Caki2 (cell line): ENCODE measurements at places on chromosomes 13 and 19. TPM values are rescaled to one million over a fixed set of nuclear protein-coding genes. Genes with fewer than 3 reads are reported as not detected.

- DNase-seq = no peak
These were observed 214.0 kb upstream of the HTR2A start for GRCh38 chr13:47110833-47111240.

- peak; percentile 51 for DNase-seq
These were observed 180.0 kb downstream of the USP12 start for GRCh38 chr13:26991508-26992181.

DNA sequence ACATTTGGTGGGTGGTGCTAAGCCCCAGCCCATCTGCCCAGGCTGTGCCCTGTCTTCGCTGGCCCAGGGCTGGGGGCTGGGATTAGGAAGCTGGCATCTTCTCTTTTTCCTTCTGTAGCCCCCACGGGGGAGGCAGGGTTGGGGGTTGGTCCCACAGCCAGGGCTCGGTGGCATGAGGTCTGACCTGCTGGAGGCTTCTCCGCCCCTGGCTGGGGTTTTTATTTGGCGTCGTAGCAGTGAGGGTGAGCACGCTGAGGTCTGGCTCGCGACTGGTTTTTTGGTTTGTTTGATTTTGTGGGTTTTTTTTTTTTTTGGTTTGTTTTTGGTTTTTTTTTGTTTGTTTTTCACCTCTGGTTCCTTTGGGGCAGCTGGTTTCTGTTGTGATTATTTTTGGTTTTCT, 14.7 kb downstream of the ZNF574 start:
- DNase-seq = no peak

The NCR1 gene
- total RNA-seq = not detected in 2 replicates

GRCh38 chr13:33108620-33109019, 92.4 kb downstream of the KL start:
- no peak for DNase-seq
